ENCODE measurements at places on chromosomes 2 and 18.

GRCh38 chr2:60309941-60310660 is 243.4 kb downstream of the BCL11A start:
- DNase-seq: no peak

DNA sequence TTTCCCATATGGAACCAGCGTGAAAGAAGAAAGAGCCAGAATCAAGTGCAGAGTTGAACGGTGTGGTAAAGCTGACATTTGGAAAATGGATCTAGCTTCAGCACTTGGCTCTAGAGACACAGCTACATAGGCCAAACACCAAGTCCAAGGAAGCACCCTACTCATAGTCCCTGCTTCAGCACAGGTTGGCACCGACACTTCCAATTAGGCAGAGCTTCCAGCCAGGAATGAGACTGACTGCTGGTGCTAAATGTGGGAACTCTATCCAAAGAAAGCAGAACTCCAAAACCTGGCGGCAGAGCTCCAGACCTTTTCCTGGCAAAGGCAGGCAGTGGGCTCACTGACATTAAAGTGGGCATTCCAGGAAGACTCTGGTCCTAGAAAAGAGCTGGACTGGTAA is 125.4 kb upstream of the CTNNA2 start:
- DNase-seq: no peak

GRCh38 chr2:217695033-217695520 is 307.7 kb downstream of the TNS1 start:
- no peak for DNase-seq

GRCh38 chr2:191679818-191680600 is 2.1 kb downstream of the NABP1 start:
- DNase-seq: no peak

GRCh38 chr2:41441958-41442357 is 605.9 kb upstream of the PKDCC start:
- no peak for DNase-seq

- no peak for DNase-seq
Measured at GRCh38 chr2:197972061-197972460, 167.7 kb downstream of the PLCL1 start.

GRCh38 chr18:31039426-31039825 is 3.1 kb downstream of the DSC3 start:
- DNase-seq: no peak

GRCh38 chr2:99710721-99711120 is 220.9 kb upstream of the REV1 start:
- no peak for DNase-seq

DNA sequence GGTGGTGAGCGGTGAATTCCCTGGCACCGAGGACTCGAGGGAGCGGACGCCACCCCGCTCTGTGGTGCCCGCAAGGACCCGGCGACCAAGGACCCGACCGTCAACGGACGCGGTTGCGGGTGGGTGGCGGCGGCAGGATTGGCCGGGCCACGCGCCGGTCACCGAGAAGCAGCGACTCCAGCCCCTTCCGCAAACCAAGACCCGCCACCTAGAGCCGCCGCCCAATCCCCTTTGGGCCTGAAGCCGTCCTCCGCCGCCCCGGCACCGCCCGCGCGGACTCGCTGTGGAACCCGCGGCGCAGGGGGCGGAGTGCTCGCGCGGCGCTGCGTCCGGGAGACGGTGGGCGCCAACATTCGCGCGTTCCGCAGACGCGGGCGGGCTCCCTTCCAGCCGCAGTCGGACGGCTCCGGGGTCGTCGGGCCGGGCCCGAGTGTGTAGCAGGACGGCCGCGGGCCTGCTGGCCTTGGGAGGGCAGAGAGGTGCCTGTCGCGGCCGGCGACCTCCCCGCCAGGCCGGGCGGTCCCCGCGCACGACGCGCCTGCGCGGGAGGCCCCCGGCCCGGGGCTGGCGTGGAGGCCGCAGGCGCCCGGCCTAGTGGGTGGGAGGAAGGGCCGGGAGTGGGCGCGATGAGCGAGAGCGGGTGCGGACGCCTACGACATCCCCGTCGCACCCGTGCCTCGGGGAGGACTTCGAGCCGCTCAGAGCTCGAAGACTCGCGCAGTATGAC is at the start of the genes FAM228B and PFN4:
Gene FAM228B (plus strand): TSS at position 275 of the 727 bp plus-strand sequence. CDS start 893 bp downstream, outside the sequence.
Gene PFN4 (minus strand): TSS at position 140 of the 727 bp plus-strand sequence. CDS start 799 bp downstream, outside the sequence.
- DNase-seq: peak; percentile 83

DNA sequence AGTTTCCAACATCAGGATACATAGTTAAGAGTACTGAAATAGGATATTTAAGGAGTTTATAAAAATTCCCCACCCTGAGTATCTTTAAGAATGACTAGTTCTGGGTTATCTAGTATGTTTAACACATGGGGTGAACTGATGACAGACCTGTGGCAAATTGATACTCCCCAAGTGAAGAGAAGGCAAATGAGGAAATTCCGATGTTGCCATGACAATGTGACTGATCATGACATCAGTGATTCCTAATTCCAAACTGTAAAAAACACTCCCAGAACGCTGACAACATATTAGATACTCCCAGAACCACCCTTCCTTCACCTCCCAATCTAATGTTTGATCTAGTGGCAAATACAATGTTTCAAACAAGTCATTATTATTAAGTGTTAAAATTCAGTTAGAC is 77.6 kb downstream of the RBMS1 start:
- DNase-seq: no peak

DNA sequence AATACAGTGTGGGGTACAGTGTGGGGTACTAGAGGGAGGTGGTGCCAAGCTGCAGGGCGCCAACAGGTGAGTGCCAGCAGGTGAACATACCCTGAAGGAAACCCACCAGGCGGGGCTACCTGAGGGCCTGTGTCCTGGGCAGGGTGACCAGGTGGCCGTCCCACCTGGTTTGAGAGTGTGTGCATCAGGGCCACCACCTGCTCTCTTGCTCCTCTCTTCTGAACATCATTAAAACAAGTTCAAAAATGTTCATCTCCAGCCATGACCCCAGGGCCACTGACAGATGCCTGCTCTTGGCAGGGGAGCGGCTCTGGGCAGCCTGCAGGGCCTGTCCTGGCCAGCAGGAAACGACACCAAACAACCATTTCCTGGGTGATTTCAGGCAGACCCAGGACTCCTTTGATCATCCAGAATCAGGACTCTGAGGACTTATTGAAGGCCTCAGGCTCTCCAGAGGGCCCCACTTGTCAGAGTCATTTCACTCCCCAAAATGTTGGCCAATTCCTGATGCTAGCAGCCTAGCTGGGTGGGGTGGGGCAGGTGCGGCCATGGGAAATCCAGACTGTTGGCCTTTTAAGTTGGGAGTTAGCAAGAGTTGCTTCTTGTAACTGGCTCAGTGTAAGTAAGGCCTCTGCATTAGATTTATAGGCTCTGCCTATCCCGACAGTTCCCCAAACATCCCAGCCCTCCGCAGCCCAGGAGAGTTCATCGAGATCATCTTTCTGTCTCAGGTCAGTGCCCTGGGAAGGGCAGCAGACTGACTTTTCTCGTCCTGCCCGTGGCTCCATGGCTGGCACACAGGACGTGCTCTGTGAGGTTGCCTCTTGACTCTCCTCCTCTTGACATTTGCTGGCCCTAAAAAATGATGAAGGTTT is 111.5 kb upstream of the ZNF236 start:
- DNase-seq: peak; percentile 32

DNA sequence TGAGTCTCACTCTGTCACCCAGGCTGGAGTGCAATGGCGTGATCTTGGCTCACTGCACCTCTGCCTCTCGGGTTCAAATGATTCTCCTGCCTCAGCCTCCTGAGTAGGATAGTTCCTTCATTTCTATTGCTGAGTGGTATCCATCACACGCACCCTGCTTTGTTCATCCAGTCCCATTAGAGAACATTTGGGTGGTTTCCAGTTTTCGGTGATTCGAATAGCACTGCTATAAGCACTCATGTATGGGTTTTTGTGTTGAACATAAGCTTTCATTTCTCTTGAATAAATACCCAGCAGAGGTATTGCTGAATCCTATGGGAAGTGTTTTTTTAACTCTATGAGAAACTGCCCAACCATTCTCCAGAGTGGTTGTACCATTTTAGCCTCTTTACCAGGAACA is 147.3 kb downstream of the DDX1 start:
- no peak for DNase-seq

DNA sequence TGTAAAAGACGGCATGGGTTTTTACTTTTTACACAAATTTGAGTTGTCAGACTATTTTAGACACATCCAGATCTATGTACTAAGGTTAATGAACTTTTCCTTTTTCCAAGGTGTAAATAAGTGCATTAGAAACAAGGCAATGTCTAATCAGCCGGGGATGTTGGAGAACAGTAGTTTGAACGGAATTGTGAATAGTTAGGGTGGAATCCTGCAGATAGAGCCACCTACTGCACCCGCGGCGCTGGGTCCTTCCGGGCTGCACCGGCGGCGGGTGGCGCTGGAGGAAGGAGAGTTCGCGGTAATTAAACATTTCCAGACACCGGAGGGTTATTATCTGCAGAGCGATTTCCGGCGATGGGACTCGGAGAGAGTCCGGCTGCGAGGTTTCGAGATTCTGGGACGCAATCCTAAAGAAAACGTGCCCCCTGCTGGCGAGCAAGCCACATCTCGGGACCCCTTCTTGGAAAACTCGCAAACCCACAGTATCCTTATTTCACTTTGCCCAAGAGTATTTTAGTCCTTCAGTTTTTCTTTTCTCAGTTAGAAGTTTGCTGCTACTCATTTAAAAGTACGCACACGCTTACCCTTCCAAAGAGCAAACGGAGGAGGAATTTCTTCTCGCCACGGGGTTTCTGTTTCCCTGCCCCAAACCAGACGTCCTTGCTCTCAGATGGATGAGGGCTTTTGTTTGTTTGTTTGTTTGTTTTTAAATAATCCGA is 4.5 kb upstream of the OSR1 start:
- peak; percentile 86 for DNase-seq

DNA sequence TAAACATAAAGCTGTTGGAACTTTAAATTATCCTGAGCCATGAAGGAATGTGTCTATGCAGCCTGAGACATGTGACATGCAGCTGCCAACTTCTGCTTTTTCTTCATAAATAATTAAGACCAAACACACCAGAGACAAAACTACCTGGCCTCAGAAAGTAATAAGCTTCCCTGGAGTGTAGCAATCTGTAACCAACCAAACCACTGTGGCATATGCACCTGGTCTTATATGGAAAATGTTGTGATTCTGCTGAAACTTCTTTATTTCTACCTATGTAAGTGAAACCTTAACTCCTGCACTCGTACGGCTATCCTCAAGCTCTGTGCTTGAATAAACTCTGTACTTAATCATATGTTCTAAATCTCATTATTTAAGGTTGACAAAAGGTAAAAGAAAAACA is 515.0 kb downstream of the TMEM182 start:
- no peak for DNase-seq

- no peak for DNase-seq
Measured at GRCh38 chr2:239152239-239152915, 248.4 kb downstream of the HDAC4 start.

- peak; percentile 54 for DNase-seq
Measured at GRCh38 chr18:60372596-60372995, at the start of gene MC4R. Gene MC4R (minus strand): TSS chr18:60372775. CDS start chr18:60372349, 426 bp downstream.

DNA sequence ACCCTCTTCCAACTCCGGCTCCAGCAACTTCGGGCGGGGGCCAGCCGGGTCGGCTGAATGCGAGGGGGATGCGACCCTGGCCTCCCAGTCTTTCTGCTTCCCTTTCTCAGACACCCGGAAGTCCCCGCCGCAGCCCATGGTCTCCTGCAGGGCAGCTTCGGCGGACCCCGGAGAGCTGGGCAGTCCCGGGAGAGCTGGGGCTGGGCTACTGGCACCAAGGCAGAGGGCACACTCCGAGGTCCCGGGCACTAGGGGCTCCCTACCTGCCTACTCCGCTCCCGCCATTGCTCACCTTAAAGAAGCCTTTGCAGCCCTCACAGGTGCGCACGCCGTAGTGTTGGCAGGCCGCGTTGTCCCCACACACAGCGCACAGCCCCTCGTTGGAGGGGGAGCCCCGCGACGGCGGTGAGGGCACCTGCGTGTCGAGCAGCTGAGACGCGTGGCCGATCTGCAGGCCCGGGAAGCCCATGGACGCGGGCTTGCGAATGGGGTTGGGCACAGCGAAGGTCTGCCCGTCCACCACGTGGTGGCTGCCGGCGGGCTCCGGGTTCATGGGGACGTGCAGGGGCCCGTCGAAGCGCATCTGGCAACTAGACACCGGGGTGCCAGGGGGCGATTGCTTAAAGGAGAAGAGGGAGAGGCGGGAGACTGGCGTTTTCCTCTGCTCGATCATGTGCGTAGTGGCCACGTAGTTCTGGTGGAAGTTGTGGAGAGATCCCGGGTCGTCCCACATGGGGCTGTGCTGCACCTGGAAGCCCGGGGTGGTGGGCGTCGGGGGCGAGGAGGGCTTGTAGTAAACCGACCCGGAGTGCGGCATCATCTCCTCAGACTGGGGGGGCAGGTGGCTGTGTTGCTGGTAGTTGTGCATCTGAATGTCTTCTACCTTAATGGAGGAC is 3.2 kb downstream of the NR4A2 start:
- DNase-seq: no peak

- DNase-seq: no peak
Measured at GRCh38 chr2:214830794-214831346, 21.4 kb upstream of the BARD1 start.

Measured in nephron progenitor cell (in vitro differentiated cells).